Activated T-helper 2 cell treated with anti-CD3 and anti-CD28 coated beads, Interferon-gamma antibody, Interleukin-2, Interleukin-4, amounts not matched to agents 10 μg/mL and 5 μg/mL and 100 μg/mL, durations not matched to agents 14 hours and 24 hours and 36 hours (primary cell): ENCODE measurements at places on chromosomes 7 and 10. TPM values are rescaled to one million over a fixed set of nuclear protein-coding genes. Genes with fewer than 3 reads are reported as not detected.

DNA sequence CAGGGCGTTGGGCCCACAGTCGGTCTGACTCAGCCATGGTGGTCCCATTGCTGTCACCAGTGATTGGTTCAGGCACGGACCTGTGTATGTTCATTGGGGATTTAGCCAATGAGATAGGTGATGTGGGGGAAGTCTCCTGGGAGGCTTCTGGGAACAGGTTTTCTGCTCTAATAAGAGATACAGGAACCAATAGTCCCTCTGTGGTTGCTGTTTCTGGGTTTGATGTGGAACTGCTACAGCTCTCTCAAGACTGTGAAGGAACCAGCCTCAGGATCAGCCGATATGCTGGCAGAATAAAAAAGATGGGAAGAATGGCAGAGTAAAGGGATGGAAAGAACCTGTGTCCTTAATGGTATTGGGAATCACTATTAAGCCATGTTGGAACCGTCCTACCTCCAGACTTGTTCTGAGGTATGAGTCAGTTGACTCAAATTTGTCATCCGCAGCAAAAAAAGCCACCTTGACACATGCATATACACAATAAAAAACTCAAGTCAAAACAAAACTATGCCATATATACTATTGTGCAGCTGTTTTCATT, 70.6 kb downstream of the MCMBP start:
- no peak overlapping the region for H3K27ac ChIP-seq
- no peak for DNase-seq
- H3K36me3 ChIP-seq = peaks cover 11% of the 10 kb centered on the region
- no peak overlapping the region for H3K4me3 ChIP-seq

DNA sequence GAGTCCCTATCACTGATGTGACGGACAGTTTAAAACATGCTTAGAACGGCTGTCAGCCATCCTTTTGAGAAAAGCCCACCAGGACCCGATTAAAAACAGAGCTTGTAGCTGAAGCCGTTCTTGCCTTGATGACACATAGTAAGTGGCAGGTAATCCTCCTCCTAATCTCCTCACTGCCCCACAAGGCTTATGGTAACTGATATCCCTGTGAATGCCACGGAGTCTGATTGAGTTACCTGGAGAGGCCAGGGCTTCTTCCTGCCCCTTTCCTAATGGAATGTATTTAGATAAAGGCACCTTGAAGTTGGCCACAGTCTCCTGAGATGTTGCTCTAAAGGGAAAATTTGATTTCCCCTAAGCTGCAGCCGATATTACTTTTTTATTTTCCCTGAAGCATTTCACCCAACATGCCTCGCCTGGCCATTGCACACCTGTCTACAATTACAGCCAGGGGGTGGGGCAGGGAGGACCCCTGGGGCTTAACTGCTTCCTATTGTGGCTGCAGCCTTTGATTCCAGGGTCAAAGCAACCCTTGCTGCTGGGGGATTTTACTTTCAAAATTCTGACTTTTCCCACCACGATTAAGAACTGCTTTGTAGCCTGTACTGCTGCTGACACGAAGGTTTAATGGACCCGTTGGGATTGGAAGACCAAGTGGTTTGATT, 169.0 kb upstream of the GPR26 start:
- H3K4me3 ChIP-seq = no peak overlapping the region
- peaks cover 7% of the 10 kb centered on the region for H3K27me3 ChIP-seq
- no peak for DNase-seq
- H3K27ac ChIP-seq = no peak overlapping the region

RET gene
- total RNA-seq = 0.21 and 0.59 TPM in 2 replicates

DNA sequence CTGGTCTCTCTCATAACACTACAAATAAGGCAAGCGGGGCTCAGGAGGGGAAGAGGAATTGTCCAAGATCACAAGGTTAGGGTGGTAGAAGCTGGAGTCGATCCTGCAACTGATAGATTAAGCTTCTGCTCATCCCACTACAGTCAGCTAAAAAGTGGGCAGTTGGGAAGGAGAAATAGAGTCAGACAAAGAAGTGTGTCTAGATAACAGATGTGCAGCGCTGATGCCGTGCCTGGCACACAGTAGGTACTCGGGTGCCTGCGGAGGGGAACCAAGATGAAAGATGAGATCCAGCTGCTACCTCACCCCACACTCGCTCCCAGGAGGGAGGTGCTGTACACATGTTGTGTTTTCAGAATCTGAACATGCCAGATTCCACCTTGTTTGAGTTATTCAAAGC, 48.1 kb upstream of the TECTB start:
- DNase-seq = no peak
- H3K36me3 ChIP-seq = no peaks in the 10 kb centered on the region
- H3K4me1 ChIP-seq = no peaks in the 10 kb centered on the region
- H3K27me3 ChIP-seq = no peaks in the 10 kb centered on the region
- H3K27ac ChIP-seq = no peak overlapping the region

CPA2 gene
- 0.14 TPM in 1 of 2 replicates, not detected in the other for total RNA-seq

PRKAR2B gene
- total RNA-seq = 0.14 and 0.37 TPM in 2 replicates

DNA sequence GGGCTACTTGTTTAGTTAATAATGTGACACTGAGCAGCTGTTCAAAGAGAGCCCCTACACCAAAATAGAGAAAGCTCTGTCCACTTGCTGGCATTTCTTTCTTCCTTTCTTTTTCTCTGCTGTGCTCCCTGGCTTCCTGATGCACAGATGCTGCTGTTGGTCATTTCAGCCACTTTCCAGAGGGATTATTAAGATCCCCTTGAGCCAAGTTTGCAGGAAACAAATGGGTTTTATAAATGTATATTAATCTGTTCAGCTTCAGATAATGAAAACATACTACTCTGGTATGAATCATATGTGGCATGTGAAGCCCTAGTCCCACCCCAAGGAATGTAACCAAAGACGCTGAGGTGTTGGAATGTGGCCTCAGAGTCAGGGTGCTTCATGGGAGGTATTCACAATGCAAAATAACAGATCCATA, 638.2 kb upstream of the FZD8 start:
- no peaks in the 10 kb centered on the region for H3K27me3 ChIP-seq
- H3K27ac ChIP-seq = no peak overlapping the region
- no peak overlapping the region for H3K4me3 ChIP-seq
- H3K4me1 ChIP-seq = no peaks in the 10 kb centered on the region

KIN gene
- total RNA-seq = 9.8 and 12.0 TPM in 2 replicates

DNA sequence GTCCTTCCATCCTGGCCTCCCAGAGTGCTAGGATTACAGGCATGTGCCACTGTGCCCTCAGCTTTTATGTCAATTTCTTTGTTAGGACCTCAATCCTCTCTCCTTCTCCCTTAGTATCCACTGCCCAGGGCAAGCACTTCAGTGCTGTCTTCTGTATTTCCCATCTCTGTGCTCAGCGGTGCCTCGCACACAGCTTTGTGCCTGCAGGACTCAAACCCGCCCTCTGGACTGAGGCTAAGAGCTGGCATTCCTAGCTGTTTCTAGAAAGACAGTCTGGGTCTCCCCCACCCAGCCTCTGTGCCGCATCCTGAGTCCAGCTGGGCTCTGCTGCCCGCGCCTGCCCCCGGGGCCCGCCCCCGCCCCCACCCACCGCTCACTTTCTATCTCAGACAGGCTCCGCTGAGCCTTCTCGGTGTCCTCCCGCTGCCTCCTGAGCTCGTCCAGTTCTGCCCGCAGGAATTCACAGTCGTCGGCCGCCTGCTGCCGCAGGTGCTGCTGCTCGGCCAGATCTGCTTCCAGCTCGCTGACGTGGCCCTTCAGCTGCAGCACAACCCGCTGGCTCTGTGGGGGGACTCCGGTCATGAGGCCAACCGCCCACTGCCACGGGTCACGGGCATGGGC, 67.3 kb downstream of the SPDYE5 start:
- H3K27me3 ChIP-seq = no peaks in the 10 kb centered on the region
- no peak for DNase-seq
- no peak overlapping the region for H3K4me3 ChIP-seq

DNA sequence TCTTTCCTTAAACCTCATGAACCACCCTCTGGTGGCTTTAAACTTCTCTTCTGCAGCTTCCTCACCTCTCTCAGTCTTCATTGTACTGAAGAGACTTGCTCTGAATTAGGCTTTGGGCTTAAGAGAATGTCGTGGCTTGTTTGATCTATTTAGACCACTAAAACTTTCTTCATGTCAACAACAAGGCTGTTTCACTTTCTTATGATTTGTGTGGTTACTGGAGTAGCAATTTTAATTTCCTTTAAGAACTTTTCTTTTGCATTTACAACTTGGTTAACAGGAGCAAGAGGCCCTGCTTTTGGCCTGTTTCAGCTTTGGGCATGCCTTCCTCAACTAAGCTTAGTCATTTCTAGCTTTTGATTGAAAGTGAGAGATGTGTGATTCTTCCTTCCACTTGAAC, 38.1 kb upstream of the CDHR3 start:
- H3K36me3 ChIP-seq = peaks cover 15% of the 10 kb centered on the region

C10orf105 gene
- total RNA-seq = 0.11 and 0.18 TPM in 2 replicates

DNA sequence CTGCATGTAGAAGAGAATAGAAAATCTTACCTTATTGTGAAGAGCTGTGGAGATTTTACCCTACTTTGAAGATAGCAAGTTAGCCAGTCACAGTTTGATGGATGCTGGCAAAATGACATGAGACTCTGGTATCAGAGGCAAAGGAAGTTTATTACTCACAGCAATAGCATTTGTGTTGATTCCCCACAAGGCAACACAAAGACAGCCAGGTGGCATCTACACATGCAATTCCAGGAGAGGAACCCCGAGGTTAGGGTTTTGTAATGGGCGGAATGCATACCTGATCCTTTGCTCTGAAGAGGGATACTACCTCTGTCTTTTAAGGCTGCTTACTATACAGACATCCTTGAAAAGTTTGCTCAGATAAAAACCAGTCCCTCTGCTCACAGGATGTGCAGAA, 59.5 kb downstream of the AHR start:
- peaks cover 2% of the 10 kb centered on the region for H3K4me1 ChIP-seq
- H3K36me3 ChIP-seq = peaks cover 23% of the 10 kb centered on the region
- no peaks in the 10 kb centered on the region for H3K27me3 ChIP-seq
- DNase-seq = no peak

SP8 gene
- not detected in 2 replicates for total RNA-seq

- no peak for DNase-seq
- no peaks in the 10 kb centered on the region for H3K4me1 ChIP-seq
- peaks cover 20% of the 10 kb centered on the region for H3K27me3 ChIP-seq
- no peaks in the 10 kb centered on the region for H3K36me3 ChIP-seq
- no peak overlapping the region for H3K27ac ChIP-seq
- H3K4me3 ChIP-seq = no peak overlapping the region
These were observed 60.9 kb downstream of the MRPL32 start for GRCh38 chr7:42993038-42993437.

- DNase-seq = peak; percentile 43
- no peak overlapping the region for H3K4me3 ChIP-seq
- H3K27ac ChIP-seq = peak overlapping the region; percentile 94
- H3K27me3 ChIP-seq = no peaks in the 10 kb centered on the region
- peaks cover 43% of the 10 kb centered on the region for H3K4me1 ChIP-seq
These were observed 11.7 kb upstream of the VIM start for GRCh38 chr10:17216217-17216900.

- no peaks in the 10 kb centered on the region for H3K4me1 ChIP-seq
- no peak overlapping the region for H3K27ac ChIP-seq
- H3K4me3 ChIP-seq = no peak overlapping the region
- no peaks in the 10 kb centered on the region for H3K27me3 ChIP-seq
- no peaks in the 10 kb centered on the region for H3K36me3 ChIP-seq
These were observed 944.7 kb downstream of the SORCS3 start for GRCh38 chr10:105585753-105586152.

- H3K27ac ChIP-seq = no peak overlapping the region
- peaks cover 6% of the 10 kb centered on the region for H3K27me3 ChIP-seq
- H3K4me3 ChIP-seq = no peak overlapping the region
- H3K36me3 ChIP-seq = no peaks in the 10 kb centered on the region
These were observed 17.6 kb downstream of the PLCE1 start for GRCh38 chr10:94011296-94011695.

- DNase-seq = no peak
- H3K27me3 ChIP-seq = no peaks in the 10 kb centered on the region
- H3K27ac ChIP-seq = no peak overlapping the region
- H3K36me3 ChIP-seq = no peaks in the 10 kb centered on the region
These were observed 168.4 kb upstream of the DKK1 start for GRCh38 chr10:52145636-52146035.

GRCh38 chr10:116097239-116097784, 175.7 kb downstream of the GFRA1 start:
- H3K4me1 ChIP-seq = no peaks in the 10 kb centered on the region
- no peaks in the 10 kb centered on the region for H3K36me3 ChIP-seq
- no peak for DNase-seq
- no peak overlapping the region for H3K27ac ChIP-seq
- H3K27me3 ChIP-seq = no peaks in the 10 kb centered on the region
- H3K4me3 ChIP-seq = no peak overlapping the region

- no peak overlapping the region for H3K27ac ChIP-seq
- DNase-seq = no peak
- H3K27me3 ChIP-seq = no peaks in the 10 kb centered on the region
These were observed 173.1 kb upstream of the AGR3 start for GRCh38 chr7:17054836-17055235.

RNLS gene
- total RNA-seq = 1.6 and 2.4 TPM in 2 replicates

DNA sequence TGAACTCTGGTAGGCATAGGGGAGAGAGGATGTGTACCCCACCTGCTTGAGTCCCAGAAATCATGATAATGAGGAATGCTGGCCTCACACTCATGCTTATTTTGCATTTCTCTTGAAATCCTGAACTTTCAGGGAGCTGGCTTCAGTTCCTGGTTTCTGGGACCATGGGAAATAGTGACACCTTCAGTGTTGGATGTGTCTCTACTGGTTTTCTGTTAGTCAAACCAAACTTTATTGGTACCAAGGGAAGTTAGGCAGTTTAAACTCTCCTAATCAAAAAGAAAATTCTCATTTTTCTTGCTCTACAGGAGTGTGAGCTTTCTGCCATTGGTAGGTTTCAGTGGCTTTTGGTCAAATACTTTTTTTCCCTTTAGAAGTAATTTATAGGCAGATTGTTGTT, 11.8 kb upstream of the PCGF5 start:
- H3K36me3 ChIP-seq = peaks cover 6% of the 10 kb centered on the region
- H3K4me3 ChIP-seq = no peak overlapping the region
- H3K4me1 ChIP-seq = peaks cover 51% of the 10 kb centered on the region
- no peak overlapping the region for H3K27ac ChIP-seq
- no peak for DNase-seq

KNDC1 gene
- total RNA-seq = 0.39 and 0.51 TPM in 2 replicates

CALHM2 gene
- total RNA-seq = 20.3 and 21.1 TPM in 2 replicates

DNA sequence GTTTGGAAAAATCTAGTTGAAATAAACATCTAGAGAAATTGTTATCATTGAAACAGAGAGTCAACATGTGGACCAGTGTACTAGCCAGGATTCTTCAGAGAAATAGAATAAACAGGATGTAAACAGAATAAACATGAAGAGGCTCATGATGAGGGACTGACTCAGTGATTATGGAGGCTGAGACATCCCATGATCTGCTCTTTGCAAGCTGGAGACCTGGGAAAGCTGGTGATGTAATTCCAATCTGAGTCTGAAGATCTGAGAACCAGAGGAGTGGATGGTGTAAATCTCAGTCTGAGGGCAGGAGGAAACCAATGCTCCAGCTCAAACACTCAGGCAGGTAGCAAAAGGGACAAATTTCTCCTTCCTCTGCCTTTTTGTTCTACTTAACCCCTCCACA, 62.9 kb upstream of the FAM180A start:
- no peaks in the 10 kb centered on the region for H3K36me3 ChIP-seq
- no peak overlapping the region for H3K27ac ChIP-seq
- no peak overlapping the region for H3K4me3 ChIP-seq

ZNF239 gene
- total RNA-seq = 0.66 and 0.97 TPM in 2 replicates

CYP2E1 gene
- 0.16 TPM in 1 of 2 replicates, not detected in the other for total RNA-seq
